ENCODE measurements at places on chromosomes 12 and 14. TPM values are rescaled to one million over a fixed set of nuclear protein-coding genes. Genes with fewer than 3 reads are reported as not detected.

TMEM121 gene
- total RNA-seq: 25.4 TPM

SCN8A gene
- 74.3 TPM for total RNA-seq

METTL25 gene
- 26.5 TPM for total RNA-seq

CCDC177 gene
- total RNA-seq: 5.3 TPM

PTPN6 gene
- total RNA-seq: 5.8 TPM

CKAP4 gene
- total RNA-seq: 40.6 TPM

KRT71 gene
- not detected for total RNA-seq

PPP4R4 gene
- 11.8 TPM for total RNA-seq

IL31 gene
- total RNA-seq: not detected

DLK1 gene
- total RNA-seq: 1.4 TPM

FIGNL2 gene
- total RNA-seq: 1.2 TPM

EPYC gene
- not detected for total RNA-seq

ABCD2 gene
- 21.0 TPM for total RNA-seq

TSPAN11 gene
- 13.8 TPM for total RNA-seq

IRAK3 gene
- total RNA-seq: 4.4 TPM

KRT72 gene
- total RNA-seq: 0.23 TPM

PRR4 gene
- 6.0 TPM for total RNA-seq

AMIGO2 gene
- total RNA-seq: 19.6 TPM

ASCL1 gene
- total RNA-seq: 14.5 TPM

HHIPL1 gene
- 6.9 TPM for total RNA-seq

LRP1-AS gene
- not detected for total RNA-seq

KLHL28 gene
- 43.1 TPM for total RNA-seq
